ENCODE measurements at places on chromosomes 11 and 22.

DNA sequence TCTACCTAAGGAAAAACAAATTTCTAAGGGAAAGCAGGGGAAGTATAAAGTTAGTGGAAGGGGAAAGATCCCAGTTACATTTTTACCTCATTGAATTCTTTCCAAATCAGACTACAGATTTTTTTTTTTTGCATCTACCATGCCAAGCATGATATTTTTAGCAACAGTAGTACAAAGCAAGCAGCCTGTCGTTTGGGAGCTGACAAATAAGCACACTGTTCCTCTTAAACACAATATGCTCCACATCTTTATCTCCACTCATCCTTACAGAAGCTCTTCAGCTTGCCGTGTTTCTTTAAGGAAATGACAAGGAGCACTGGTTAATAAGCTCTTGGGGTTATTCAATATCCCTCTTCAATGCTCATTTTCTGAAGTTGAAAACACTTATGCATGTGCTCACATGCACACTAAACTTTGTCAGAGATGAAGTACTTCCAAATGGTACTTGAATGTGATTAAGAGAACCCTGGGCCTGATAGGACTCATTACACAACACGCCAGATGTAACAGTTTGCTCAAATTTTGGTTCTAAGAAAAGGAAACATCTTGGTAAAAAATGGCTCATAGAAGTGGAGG is 53.8 kb downstream of the PAX6 start:
- H3K27ac ChIP-seq: no peak overlapping the region
- H3K27me3 ChIP-seq: no peaks in the 10 kb centered on the region
- H3K4me3 ChIP-seq: no peak overlapping the region
- DNase-seq: no peak
- no peaks in the 10 kb centered on the region for H3K4me1 ChIP-seq

- no peak overlapping the region for H3K27ac ChIP-seq
- H3K36me3 ChIP-seq: no peaks in the 10 kb centered on the region
- H3K27me3 ChIP-seq: peaks cover 84% of the 10 kb centered on the region
- H3K4me3 ChIP-seq: no peak overlapping the region
- no peak for DNase-seq
Observed at GRCh38 chr11:120295099-120295498, 30.0 kb upstream of the TLCD5 start.

DNA sequence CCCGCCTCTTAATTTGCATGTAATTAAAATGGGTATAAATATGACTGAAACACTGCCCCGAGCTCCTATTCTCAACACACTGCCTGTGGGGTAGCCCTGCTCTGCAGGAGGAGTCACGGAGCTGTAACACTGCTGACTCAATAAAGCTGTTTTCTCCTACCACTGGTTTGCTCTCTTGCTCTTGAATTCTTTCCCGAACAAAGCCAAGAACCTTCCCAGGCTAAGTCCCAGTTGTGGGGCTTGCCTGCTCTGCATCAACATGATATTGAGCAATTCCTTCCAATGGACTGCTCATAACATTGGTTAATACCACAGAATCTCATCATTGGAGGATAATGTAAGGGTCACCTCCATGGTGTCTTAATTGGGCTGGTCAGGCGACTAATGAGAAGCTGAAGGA is 114.4 kb downstream of the FBXO7 start:
- no peak for DNase-seq
- no peaks in the 10 kb centered on the region for H3K4me1 ChIP-seq
- no peak overlapping the region for H3K27ac ChIP-seq
- H3K36me3 ChIP-seq: no peaks in the 10 kb centered on the region
- no peaks in the 10 kb centered on the region for H3K27me3 ChIP-seq

DNA sequence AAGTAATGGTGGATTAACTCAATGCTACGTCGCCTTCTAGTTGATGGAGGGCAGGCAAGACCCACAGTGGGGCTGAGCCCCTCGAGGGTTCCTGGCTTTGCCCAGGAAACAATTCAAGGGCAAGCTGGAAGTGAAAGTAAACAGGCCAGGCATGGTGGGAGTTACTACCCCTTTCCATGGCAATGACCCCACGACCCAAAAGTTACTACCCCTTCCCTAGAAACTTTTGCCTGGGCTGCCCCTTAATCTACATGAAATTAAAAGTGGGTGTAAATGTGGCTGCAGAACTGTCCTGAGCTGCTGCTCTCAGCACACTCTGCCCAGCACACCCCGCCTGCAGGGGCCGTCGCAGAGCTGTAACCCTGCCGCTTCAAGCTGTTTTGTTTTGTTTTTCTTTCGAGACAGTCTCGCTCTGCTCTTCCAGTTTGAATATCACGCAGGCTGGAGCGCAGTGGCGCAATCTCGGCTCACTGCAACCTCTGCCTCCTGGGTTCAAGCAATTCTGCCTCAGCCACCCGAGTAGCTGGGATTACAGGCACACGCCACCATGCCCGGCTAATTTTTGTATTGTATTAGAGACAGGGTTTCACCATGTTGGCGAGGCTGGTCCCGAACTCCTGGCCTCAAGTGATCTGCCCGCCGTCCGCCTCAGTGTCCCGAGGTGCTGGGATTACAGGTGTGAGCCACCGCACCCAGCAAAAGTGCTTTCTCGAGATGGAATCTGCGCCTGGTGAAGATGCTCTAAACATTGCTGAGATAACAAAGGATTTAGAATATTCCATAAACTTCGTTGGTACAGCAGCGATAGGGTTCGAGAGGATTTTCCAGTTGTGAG is 5.9 kb upstream of the RNH1 start:
- no peaks in the 10 kb centered on the region for H3K27me3 ChIP-seq
- H3K4me3 ChIP-seq: no peak overlapping the region
- no peak overlapping the region for H3K27ac ChIP-seq
- DNase-seq: no peak
- H3K4me1 ChIP-seq: peaks cover 4% of the 10 kb centered on the region
- H3K36me3 ChIP-seq: peaks cover 20% of the 10 kb centered on the region

DNA sequence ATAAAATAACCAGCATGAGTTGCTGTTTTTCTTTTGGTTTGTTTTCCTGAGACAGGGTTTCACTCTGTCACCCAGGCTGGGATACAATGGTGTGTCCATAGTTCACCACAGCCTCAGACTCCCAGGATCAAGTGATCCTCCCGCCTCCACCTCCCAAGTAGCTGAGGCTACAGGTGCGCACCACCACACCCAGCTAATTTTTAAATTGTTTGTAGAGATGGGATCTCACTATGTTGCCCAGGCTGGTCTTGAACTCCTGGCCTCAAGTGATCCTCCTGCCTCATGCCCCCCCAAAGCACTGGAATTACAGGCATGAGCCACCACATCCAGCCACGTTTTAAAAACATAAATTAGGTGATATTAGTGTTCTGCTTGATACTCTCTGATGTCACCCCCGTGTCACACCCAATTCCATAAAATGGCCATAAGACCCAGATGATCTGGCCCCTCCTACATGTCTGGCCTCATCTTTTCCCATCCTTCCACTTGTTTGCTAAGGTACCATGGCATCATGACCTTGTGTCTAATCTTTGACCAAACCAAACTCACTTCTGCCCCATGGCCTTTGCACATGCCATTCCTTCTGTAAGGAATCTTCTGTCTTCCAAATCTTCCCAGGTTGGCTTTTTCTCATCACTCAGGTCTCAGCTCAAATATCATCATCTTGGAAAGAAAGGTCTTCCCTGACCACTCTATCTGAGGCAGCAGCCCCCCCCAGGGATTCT is 6.3 kb downstream of the SIK3 start:
- peak overlapping the region; percentile 83 for H3K27ac ChIP-seq
- DNase-seq: no peak
- H3K36me3 ChIP-seq: peaks cover 23% of the 10 kb centered on the region
- no peaks in the 10 kb centered on the region for H3K27me3 ChIP-seq

- H3K27me3 ChIP-seq: peaks cover under 1% of the 10 kb centered on the region
- H3K27ac ChIP-seq: no peak overlapping the region
- peaks cover 14% of the 10 kb centered on the region for H3K4me1 ChIP-seq
Observed at GRCh38 chr11:118065384-118065783, 11.5 kb upstream of the TMPRSS4 start.

DNA sequence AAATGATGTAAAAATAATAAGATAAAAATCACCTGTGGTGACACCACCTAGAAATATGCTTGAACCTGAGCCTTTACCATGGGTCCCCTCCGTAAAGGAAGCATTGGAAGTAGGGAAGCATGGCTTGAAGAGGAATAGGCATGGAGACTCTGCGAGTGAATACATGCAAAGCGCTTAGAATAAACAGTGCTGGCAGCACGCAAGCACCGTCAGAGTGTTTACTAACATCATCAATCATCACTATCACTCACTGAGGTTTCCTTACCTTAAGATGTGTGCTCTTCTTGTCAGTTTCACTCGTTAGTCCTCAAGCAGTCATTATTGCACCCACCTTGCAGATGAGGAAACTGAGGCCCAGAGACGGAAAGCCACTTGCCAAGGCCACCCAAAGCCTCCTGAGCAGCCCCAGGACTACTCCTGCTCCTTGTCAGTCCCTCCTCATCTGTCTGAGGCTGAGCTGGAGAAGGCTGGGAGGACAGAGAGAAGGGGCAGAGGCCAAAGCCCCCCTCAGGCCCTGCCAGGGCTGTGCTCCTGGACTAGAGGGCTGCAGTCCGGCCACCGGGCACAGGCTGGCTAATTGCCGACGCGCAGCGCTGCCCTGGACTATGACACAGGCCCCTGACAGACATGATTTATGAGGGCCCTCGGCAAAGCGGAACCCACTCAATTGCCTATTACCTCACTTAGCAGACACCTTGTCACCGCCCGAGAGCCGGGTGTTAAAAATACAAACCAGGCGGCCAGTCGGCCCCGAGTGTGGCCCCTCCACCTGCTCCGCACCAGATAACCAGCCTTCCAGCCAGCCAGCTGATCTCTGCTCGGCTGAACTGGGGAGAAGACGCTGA is 168.9 kb downstream of the MN1 start:
- H3K4me3 ChIP-seq: no peak overlapping the region
- H3K27me3 ChIP-seq: no peaks in the 10 kb centered on the region
- DNase-seq: no peak
- no peaks in the 10 kb centered on the region for H3K36me3 ChIP-seq

DNA sequence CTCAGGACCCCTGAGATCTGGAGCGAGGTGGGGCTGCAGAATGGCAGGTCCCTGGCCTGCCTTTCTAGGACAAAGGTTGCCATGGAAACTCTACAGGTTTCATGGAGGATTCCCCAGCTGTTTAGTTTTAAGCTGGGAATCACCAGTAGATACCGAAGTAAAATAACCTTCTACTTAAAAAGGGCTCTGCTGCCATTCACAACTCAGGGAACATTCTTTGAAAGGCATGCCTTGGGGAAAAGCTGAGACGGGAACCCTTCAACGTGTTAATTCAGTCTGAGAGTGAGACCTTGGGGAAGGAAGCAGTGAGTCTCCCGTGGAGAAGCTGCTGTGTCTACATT is 493.3 kb downstream of the BRD1 start:
- no peaks in the 10 kb centered on the region for H3K36me3 ChIP-seq
- no peak for DNase-seq
- no peaks in the 10 kb centered on the region for H3K4me1 ChIP-seq
- H3K27ac ChIP-seq: no peak overlapping the region
- no peak overlapping the region for H3K4me3 ChIP-seq

GRCh38 chr22:40114411-40114810 is 63.3 kb upstream of the TNRC6B start:
- no peak for DNase-seq
- H3K27me3 ChIP-seq: no peaks in the 10 kb centered on the region
- no peak overlapping the region for H3K27ac ChIP-seq
- no peak overlapping the region for H3K4me3 ChIP-seq

GRCh38 chr11:134487696-134488095 is 75.7 kb upstream of the B3GAT1 start:
- no peaks in the 10 kb centered on the region for H3K36me3 ChIP-seq
- no peaks in the 10 kb centered on the region for H3K27me3 ChIP-seq
- no peak overlapping the region for H3K27ac ChIP-seq
- H3K4me3 ChIP-seq: no peak overlapping the region
- DNase-seq: no peak

- H3K27me3 ChIP-seq: peaks cover 2% of the 10 kb centered on the region
- peak; percentile 42 for DNase-seq
- H3K4me3 ChIP-seq: no peak overlapping the region
Observed at GRCh38 chr11:107916671-107917241, 11.5 kb upstream of the RAB39A start.

GRCh38 chr22:48576333-48577013 is 1251.2 kb downstream of the BRD1 start:
- DNase-seq: no peak
- H3K27me3 ChIP-seq: peaks cover 24% of the 10 kb centered on the region
- no peak overlapping the region for H3K27ac ChIP-seq
- H3K4me1 ChIP-seq: no peaks in the 10 kb centered on the region

- peaks cover 7% of the 10 kb centered on the region for H3K4me1 ChIP-seq
- peaks cover 13% of the 10 kb centered on the region for H3K27me3 ChIP-seq
- no peaks in the 10 kb centered on the region for H3K36me3 ChIP-seq
- H3K27ac ChIP-seq: no peak overlapping the region
- no peak overlapping the region for H3K4me3 ChIP-seq
Observed at GRCh38 chr11:110176366-110177085, 83.3 kb downstream of the ZC3H12C start.

Measured in activated CD8-positive, alpha-beta memory T cell treated with anti-CD3 and anti-CD28 coated beads, Interleukin-2, amount 10 ng/mL, durations not matched to agents 7 days and 5 days (primary cell).